Activated CD8-positive, alpha-beta memory T cell treated with anti-CD3 and anti-CD28 coated beads, Interleukin-2, amount 10 ng/mL, durations not matched to agents 7 days and 5 days (primary cell): ENCODE measurements at places on chromosomes 11 and 22.

- DNase-seq, result no peak
Measured at GRCh38 chr11:74777877-74778276, 29.2 kb downstream of the RNF169 start.

DNA sequence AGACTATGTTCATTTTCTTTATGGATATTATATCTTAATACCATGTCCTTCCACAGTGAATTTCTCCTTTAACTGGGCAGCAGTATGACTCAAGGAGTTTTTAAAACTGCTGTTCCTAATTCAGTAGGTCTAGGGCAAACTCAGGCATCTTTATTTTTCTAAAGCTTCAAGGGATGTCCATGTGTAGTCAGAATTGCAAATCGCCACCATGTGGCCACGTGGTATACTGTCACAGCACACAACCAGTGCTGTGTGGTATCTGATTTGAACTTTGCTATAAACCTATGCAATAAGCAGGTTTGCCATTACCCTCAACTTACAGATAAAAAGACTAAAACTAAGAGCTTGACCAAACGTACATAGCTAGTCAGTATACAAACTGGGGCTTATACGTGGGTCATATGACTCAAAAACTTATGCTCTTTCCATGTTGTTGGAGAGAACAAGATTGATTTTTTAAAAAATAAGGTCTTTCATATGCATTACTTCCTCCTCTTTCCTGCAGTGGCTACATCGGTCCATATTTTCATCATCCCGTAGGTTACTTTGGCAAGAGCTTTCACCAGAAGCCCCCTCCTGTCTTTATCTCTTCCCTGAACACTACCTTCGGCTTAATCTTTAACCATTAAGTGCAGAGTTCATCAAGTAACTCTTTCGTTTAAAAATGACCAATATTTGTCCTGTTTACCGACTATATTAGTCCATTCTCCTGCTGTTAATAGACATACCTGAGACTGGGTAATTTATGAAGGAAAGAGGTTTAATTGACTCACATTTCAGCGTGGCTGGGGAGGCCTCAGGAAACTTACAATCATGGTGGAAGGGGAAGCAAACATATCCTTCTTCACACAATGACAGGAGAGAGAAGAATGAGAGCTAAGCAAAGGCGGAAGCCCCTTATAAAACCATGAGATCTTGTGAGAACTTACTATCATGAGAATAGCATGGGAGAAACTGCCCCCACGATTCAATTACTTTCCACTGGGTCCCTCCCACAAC lies 8.0 kb upstream of the HTATIP2 start:
- peak; percentile 64 for DNase-seq

DNA sequence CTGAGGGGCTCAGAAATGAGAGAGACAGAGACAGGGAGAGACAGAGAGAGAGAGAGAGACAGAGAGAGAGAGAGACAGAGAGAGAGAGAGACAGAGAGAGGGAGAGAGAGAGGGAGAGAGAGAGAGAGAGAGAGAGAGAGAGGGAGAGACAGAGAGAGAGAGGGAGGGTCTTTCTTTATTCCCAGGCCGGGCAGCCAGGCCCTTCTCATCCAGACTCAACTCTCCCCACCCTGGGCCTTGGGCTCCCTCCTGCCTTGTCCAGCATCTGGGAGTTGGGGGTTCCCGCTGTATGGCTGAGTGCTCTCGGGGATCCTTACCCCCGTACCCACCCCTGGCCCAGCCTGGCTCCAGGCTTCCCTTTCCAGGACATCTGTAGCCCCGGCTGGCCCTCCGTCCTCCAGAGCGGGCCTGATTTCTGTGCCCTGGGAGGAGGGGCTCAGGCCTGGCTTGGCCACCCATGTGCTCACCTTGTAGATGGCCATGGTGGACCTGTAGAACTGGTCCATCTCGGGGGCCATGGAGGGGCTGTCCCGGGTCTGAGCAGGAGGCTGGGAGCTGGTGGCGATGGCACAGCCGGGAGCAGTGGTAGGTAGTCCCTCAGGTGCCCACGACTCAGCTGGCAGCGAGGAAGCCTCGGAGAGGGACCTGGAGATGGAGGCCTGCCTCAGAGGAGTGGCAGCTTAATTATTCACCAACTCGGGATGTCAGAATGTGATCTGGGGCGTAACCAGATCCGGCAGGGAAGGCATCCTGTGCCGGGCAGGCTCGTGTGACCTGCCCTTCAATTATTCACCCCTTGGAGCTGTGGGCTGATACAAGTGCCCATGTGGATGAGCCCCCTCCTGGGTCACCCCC lies at the start of gene BAIAP2L2:
Gene BAIAP2L2 (minus strand): TSS at position 677 of the 855 bp plus-strand sequence. CDS start 159 bp downstream, at position 518.
- DNase-seq, result no peak

DNA sequence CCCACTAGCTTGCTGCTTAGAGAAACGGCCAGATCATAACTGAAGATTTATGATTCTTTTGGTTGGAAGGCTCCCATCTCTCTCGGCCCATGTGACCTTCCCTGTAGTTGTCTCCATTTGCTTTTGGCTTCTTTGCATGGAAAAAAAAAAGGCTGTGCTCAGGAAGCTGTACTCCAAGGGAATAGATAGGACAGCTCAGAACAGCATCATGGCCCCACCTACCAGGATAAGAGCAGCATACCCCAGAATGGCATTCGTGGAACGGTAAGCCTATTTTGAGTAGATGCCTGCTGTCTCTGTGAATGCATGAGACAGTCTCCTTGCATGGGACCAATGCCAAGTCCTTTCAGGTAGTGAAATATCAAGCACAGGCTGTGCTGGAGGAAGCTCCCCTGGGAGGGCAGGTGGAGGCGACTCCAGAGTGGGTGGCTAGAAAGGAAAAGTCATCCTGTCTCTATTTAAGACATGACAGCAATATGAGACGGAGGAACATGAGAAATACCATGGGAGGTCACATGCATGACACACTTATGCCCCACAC lies 94.1 kb upstream of the AMOTL1 start:
- DNase-seq, result no peak

- no peak for DNase-seq
Measured at GRCh38 chr22:23256986-23257888, 76.9 kb downstream of the BCR start.
